ENCODE measurements at places on chromosomes 16 and 17.
A peak's percentile ranks its signal among the peaks of the same experiment; 100 is the strongest.

GRCh38 chr17:60539807-60540206 is 13.8 kb upstream of the APPBP2 start:
- H3K4me3 ChIP-seq: no peak overlapping the region
- no peaks in the 10 kb centered on the region for H3K27me3 ChIP-seq
- no peak overlapping the region for H3K27ac ChIP-seq
- no peaks in the 10 kb centered on the region for H3K36me3 ChIP-seq
- no peaks in the 10 kb centered on the region for H3K4me1 ChIP-seq

DNA sequence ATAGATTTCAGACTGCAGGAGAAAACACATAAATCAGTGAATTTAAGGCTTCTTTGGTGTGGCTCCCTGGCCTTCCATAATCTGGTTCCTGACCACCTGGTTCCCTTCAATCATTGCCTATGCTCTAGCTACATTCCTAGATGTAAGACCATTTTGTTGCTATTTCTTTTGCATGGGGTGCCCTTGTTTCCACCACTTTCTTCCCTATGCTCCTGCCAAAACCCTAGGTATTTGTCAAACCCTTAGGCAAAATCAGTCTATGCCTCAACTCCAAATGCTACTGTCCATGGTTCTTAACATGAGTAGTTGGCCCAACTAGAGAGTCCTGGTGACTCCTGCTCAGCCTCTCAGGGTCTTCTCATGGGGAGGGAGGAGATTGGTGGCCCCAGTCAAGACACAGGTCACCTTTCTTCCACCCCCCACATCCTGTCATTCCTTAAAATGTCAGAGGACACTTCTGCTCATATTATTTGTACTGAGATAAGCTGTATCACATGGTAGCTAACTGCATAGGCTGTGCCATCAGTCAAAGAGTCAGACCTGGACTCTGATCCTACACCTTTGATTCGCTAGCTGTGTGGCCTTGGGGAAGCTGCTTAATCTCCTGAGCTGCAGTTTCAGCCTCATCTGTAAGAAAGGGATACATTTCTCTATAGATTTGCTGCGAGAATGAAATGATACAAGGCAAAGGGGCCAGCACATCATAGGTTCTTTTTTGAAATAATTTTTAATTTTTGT is 15.0 kb downstream of the ACSM5 start:
- no peaks in the 10 kb centered on the region for H3K4me1 ChIP-seq
- H3K27me3 ChIP-seq: no peaks in the 10 kb centered on the region
- H3K27ac ChIP-seq: no peak overlapping the region
- H3K36me3 ChIP-seq: no peaks in the 10 kb centered on the region
- no peak for DNase-seq

GRCh38 chr17:9897372-9897968 is 7.6 kb downstream of the RCVRN start:
- H3K27me3 ChIP-seq: peaks cover 12% of the 10 kb centered on the region
- no peak for DNase-seq
- H3K4me3 ChIP-seq: no peak overlapping the region
- H3K36me3 ChIP-seq: no peaks in the 10 kb centered on the region

GRCh38 chr16:66936889-66937554 is 1.7 kb downstream of the CES2 start:
- peak overlapping the region; percentile 99 for H3K4me3 ChIP-seq
- DNase-seq: no peak
- H3K27ac ChIP-seq: peak overlapping the region; percentile 64
- H3K4me1 ChIP-seq: peaks cover 50% of the 10 kb centered on the region
- no peaks in the 10 kb centered on the region for H3K27me3 ChIP-seq

GRCh38 chr17:77391668-77392375 is 251.1 kb downstream of the SEC14L1 start:
- peak overlapping the region; percentile 86 for H3K4me3 ChIP-seq
- no peaks in the 10 kb centered on the region for H3K27me3 ChIP-seq
- DNase-seq: peak; percentile 67
- H3K4me1 ChIP-seq: peaks cover 87% of the 10 kb centered on the region
- peak overlapping the region; percentile 95 for H3K27ac ChIP-seq

- DNase-seq: no peak
- peaks cover 66% of the 10 kb centered on the region for H3K4me1 ChIP-seq
- peak overlapping the region; percentile 14 for H3K27ac ChIP-seq
- no peak overlapping the region for H3K4me3 ChIP-seq
- H3K27me3 ChIP-seq: no peaks in the 10 kb centered on the region
Observed at GRCh38 chr16:27332105-27332504, 18.3 kb downstream of the IL4R start.
